Left kidney (tissue), 8 donors: ENCODE measurements at places on chromosomes 1 and 21. TPM values are rescaled to one million over a fixed set of nuclear protein-coding genes. Genes with fewer than 3 reads are reported as not detected.

CAPN2 gene
- 199 TPM for polyA plus RNA-seq

DNA sequence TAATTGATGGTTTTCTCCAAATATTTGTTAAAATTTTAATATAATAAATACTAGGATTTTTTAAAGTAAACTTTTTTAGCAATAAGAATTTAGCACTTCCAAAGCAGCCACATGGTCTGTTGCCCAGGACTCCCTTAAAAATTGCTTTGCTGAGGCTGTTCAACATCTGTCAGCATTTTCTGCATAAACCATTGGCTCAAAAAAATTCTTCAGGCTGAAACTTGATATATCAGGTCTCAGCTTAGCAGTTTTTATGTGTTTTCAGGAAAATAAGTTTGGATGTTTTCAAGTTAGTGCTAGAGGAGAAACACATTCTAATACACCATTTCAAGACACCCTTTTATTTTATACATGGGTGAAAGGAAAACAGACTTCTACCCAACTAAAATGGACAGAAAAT lies 69.1 kb upstream of the C1orf105 start:
- DNase-seq = peak; percentile 59

DNA sequence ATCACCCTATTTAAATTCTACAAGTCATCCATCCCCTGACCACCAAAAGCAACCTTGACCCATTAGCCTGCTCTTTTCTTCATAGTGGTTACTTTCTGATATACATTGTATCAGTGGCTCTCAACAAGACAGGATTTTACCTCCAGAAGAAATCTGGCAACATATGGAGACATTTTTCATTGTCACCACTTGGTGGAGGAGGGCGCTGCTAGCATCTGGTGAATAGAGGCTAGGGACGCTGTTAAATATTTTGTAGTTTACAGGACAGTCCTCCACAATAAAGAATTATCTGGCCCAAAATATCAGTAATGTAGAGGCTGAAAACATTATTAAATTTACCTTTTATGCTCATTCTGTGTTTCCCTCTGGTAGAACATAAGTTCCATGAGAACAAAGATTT lies 6.1 kb downstream of the HSPA13 start:
- no peak for DNase-seq

DNA sequence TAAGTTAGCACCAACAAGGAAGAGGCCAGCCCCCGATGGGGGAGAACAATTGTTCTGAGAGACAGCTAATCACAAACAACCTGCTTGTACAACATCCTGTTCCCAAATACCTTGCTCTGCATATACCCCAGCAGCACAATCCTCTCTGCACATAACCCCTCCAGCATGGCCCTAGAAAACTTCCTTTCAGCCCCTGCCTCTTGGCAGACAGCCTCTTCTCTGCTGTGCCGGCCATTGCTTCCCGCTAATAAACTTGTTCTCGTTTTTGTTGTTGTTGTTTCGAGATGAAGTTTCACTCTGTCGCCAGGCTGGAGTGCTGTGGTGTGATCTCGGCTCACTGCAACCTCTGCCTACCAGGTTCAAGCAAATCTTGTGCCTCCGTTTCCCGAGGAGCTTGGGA lies 392.7 kb downstream of the SMYD3 start:
- DNase-seq = no peak

KCND3 gene
- polyA plus RNA-seq = 1.8 TPM

DNA sequence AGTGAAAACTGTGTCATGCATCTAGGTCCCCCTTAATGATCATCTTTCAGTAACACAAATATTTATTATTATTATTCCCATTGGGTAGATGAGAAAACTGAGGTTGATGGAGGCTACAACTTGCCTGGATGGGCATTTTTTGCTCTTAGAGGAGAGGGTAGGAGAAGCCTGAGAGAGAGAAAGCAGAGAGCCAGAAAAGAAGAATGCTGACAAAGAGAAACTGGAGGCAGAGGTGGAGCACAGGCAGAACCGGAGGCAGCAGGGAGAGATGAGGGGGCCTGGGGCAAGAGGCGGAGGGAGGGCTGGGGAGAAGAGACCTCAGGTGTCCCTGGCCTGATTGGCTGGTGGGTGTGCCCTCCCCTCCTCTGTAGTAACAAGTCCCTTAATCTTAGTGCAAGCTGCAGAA lies 4.1 kb downstream of the BLACAT1 start:
- no peak for DNase-seq

NSL1 gene
- 45.7 TPM for polyA plus RNA-seq

GJA9 gene
- polyA plus RNA-seq = 0.76 TPM

CBS gene
- polyA plus RNA-seq = 31.0 TPM

DNA sequence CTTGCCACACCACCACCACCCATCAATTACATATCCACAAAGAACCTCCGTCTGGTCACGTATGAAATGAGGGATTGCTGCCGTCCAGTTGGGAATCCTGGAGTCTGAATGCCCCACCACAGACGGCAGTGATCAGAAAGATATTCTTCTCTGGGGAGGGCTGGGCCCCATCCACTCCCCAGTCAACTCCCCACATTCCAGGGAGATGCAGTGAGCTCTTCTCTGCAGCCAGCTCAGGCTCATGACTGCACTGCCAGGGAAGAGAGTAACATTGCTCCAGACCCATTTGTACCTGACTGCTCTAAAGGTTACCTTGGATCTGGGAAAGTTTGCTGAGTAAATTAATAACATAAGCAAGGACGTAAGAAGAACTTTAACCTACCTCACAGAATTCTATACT lies 18.3 kb downstream of the DEGS1 start:
- no peak for DNase-seq

- no peak for DNase-seq
These were observed 166.1 kb upstream of the ZC3H12A start for GRCh38 chr1:37308031-37308960.

AADACL3 gene
- polyA plus RNA-seq = not detected

GRCh38 chr1:235307158-235308124 lies 20.5 kb downstream of the ARID4B start:
- no peak for DNase-seq

GRCh38 chr1:19315378-19316198 lies 3.5 kb downstream of the SLC66A1 start:
- no peak for DNase-seq

- no peak for DNase-seq
These were observed 430 bp downstream of the BTG2 start for GRCh38 chr1:203305809-203306088.

PLA2G2A gene
- polyA plus RNA-seq = 0.18 TPM
